DMS79 (cell line): ENCODE measurements at places on chromosomes 1 and 21.

DNA sequence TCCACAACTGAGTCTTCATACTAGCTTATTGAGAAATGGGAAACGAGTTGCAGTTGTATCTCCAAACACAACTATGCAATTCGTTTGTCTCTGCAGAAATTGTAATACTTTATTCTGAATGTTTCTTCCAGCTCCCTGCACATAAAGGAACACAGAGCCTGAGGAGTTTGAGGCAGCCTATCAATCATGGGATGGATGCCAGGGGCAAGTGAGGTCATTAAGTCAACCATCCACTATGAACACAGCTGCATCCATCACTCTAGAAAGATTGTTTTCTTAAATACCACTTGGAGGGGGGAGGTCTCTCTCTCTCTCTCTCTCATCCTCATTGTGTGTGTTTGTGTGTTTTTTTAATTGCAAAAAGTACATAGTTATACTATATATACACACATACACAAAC, 2.9 kb upstream of the PSMB2 start:
- no peak for DNase-seq

- peak; percentile 87 for DNase-seq
Observed at GRCh38 chr1:226656601-226657277, 82.3 kb downstream of the ITPKB start.

DNA sequence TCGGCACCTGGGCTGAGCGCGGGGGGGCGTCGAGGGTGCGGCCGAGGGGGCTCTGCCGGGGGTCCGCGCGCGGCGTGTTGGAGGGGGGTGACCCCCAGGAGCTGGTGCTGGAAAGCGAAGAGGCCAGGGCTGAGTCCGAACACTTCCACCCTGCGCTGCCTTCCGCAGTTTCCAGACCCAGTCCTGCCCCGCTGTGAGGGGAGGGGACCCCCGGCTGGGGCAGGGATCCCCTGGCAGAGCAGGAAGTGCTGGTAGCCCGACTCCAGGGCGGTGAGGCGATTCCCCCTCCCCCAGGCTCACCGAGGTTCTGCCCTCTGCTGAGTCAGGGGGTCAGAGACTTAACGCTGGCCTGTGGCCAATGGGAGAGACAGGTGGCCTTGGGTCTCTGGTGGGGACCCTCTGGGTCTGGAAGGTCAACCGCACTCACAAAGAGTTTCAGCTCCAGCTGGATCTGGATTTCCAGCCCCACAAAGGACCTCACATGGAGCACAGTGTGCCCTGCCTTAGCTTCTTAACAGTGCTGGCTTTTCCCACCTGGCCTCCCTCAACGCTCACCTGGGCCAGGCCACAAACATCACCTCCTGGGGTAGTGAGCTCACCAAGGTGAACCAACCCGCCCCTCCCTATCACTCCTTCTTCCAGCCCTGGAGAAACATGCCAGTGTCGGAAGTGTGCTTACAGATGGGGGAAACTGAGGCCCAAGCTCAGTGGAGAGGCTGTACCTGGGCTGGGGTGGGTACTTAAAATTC, 39.8 kb upstream of the SYNC start:
- DNase-seq = no peak

DNA sequence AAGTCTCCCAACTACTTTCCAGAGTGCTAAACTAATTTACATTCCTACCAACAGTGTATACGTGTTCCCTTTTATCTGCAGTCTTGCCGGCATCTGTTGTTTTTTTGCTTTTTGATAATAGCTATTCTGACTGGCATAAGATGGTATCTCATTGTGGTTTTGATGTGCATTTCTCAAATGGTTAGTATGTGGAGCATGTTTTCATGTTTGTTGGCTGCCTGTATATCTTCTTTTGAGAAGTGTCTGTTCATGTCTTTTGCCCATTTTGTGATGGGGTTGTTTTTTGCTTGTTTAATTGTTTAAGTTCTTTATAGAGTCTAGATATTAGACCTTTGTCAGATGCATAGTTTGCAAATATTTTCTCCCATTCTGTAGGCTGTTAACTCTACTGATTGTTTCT, 46.6 kb downstream of the MAST2 start:
- no peak for DNase-seq

GRCh38 chr1:8244304-8244703, 73.6 kb upstream of the SLC45A1 start:
- DNase-seq = no peak

DNA sequence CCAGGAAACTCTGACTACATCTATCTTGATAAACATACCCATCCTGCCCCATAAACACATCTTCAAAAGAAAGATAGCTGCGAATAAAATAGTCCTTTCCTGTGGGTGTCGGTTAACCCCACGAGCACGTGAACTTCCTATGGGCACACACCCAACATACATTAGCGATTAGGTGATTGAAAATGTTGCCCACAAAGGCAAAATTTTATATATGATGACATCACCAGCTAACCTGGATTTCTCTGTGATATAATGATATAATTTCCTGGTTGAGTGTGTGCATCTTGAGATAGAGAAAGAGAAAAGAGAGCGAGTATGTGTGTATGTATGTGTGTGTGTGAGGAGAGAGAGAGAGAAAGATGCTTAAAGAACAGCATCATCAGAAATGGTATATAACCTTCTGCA, 296.1 kb downstream of the PTPRC start:
- no peak for DNase-seq

DNA sequence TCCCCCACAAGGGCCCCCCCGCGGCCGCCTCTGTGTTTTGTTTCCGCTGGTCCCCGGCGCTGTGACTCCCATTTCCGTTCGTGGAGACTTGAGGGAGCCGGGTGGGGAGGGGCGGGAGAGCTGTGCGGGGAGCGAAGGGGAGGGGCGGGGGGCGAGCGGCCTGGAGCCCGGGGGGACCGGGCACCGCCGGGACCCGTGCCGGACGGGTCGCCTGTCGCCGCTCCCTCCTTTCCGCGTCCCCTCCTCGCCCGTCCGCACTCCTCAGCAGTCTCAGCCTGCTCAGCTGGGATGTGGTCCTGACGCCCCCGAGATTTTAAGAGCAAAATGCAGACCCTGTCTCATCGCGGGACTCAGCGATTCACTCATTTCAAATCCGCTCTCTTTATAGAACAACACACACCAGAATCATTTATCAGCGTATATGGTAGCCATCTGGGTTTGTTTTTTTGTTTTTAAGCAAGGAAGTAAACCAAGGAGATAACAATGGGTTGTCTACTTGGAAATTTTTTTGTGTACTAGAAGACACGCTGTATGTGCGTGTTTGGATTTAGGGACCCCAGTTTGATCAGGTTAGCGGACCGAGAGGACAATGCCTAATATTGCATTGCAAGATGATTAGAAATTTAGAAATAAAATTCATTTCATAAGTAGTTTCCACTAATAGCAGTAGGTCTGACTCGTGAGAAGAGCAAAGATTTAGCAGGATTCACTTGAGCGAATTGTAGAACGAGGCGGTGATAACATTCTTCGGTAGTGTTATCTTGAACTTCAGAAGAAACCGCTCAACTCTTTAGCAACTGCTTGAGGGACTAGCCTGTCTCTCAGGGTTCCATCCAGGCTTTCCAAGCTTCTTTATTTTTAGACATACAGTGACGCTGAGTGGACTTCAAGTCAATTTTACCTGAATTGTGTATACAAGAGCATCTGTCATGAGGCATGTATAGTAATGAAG, 1.1 kb downstream of the GABPA start:
- peak; percentile 52 for DNase-seq

- no peak for DNase-seq
Observed at GRCh38 chr21:16454399-16454798, 724.6 kb downstream of the USP25 start.

- DNase-seq = no peak
Observed at GRCh38 chr1:197096137-197096536, 29.1 kb upstream of the F13B start.

DNA sequence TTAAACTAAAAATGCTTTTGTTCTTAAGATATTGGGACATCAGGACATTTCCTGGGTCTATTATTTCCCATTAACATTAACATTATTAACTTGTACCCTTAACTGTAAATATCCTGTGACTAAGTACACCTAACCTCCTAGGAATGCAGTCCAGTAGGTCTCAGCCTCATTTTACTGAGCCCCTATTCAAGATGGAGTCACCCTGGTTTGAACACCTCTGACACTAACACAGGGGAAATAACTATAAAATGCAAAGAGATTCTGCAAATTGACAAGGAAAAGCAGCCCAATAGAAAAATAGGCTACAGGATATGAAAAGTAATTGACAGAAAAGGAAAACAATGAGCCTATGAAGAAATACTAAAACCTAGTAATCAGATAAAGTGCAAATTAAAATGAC, 11.6 kb upstream of the NCMAP start:
- DNase-seq = no peak

GRCh38 chr1:234987415-234988154, 141.1 kb downstream of the TOMM20 start:
- DNase-seq = no peak

DNA sequence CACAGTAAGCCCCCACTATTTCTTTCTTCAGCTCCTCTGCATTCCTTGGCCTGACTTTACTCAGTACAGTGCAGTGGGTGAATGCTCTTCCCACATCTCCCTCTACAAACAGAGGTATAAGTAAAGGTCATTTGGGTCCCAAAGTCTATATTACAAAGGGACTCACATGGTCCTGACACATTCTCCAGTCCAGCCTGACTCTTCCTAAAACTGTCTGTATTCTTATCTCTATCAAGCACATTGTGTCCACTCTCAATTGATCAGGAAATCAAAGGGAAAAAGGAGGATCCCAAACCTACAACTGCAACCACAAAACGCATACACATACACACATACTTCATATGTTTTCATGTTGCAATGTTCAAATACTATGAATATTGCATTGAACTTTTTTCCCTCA, 49.4 kb downstream of the FRRS1 start:
- DNase-seq = no peak

- DNase-seq = no peak
Observed at GRCh38 chr21:18985584-18985983, 582.0 kb upstream of the TMPRSS15 start.

DNA sequence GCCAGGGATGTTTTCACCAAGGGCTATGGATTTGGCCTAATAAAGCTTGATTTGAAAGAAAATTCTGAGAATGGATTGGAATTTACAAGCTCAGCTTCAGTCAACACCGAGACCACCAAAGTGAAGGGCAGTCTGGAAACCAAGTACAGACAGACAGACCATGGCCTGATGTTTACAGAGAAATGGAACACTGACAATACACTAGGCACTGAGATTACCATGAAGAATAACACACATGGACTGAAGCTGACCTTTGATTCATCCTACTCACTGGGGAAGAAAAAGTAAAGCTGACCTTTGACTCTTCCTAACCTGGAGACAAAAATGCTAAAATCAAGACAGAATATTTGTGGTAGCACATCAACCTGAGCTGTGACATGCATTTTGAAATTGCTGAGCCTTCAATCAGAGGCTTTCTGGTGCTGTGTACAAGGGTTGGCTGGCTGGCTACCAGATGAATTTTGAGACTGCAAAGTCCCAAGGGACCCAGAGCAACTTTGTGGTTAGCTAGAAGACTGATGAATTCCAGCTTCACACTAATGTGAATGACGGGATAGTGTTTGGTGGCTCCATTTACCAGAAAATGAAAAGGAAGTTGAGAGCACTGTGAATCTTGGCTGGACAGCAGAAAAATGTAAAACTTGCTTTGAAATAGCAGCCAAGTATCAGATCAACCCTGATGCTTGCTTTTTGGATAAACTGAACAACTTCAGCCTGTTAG, 190.4 kb upstream of the KCTD3 start:
- no peak for DNase-seq

DNA sequence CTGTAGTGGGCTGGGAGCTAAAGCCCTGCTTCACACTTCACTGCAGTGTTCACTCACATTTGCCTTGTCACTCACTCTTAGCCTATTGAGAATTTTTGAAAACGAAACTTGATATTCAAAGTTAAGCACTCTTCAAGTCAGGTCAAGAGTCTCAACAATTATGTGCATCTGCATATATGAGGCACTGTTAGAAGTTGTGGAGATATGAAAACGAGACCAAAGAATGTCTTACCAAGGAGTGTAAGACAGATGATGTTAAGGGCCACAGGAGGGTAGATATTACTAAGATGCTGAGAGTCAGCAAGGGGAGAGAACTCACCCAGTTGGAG, 64.7 kb upstream of the GJA8 start:
- peak; percentile 6 for DNase-seq

DNA sequence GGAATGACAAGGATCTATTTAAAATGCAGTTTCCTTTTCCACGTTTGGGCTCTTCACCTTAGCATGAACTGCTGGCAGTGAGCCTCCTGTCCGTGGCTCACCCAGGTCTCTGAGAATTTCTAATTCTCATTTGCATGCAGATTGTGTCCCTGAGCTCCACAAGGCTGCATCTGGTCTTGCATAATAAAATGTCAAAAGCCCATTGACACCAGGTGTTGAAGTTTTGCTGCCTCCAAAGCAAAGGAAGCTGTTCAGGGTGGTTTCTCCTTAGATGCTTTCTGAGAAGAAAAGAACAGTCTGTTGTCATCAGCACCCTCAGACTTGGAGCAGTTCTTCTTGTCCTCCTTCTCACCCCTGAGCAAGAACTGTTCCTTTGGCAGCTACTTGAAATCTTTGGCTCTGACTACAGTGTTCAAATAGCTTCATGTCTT, 433.1 kb upstream of the KAZN start:
- DNase-seq = peak; percentile 77

- DNase-seq = no peak
Observed at GRCh38 chr1:25640646-25641328, 24.2 kb downstream of the MAN1C1 start.

GRCh38 chr21:42515708-42516502, 2.3 kb downstream of the SLC37A1 start:
- peak; percentile 79 for DNase-seq

DNA sequence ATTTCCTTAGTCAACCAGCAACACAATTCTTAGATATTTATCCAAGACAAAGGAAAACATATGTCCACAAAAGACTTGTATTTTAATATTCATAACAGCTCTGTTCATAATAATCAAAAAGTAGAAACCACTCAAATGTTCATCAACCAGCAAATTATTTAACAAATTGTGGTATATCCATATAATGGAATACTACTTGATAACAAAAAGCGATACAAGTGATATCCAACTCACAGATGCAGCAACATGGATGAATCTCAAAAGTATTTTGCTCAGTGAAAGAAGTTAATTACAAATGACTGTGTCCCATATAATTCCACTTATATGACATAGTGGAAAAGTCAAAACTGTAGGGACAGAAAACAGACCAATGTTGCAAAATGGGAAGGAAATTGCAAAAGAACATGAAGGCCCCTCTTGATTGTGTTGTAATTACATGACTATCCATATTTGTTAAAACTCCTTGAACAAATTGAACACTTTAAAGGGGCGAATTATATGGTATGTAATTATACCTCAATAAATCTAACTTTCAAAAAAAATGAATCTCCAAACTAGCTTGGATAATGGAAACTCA, 116.9 kb downstream of the EDEM3 start:
- DNase-seq = no peak

DNA sequence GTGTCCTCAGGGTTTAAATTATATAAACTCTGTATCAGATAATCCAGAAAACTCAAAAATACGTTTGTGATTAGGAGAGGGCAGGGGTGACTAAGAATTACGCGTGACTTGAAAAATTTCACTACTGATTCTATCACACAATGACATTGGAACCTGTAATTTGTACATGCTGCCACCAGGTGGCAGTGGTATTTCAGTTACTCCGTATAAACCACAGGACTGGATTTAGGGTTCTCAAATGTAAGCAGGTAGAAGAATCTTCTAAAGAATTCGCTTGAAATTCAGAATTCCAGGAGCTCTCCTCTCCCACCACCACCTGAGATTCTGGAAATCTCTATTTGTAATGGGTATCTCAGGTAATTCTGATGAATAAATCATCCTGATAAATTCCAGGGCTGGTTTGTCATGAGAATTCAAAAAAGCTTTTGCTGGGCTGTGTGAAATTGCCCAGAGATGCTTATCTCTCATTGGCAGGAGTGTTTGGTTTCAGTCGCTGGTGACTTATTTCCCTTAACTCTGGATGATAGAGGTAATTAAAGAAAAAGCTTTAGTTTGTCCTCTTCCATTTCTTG, 1.7 kb upstream of the KRTAP7-1 start:
- no peak for DNase-seq
